GOT3 (cell line): ENCODE measurements at places on chromosomes 5 and 9.
A peak's percentile ranks its signal among the peaks of the same experiment; 100 is the strongest.

DNA sequence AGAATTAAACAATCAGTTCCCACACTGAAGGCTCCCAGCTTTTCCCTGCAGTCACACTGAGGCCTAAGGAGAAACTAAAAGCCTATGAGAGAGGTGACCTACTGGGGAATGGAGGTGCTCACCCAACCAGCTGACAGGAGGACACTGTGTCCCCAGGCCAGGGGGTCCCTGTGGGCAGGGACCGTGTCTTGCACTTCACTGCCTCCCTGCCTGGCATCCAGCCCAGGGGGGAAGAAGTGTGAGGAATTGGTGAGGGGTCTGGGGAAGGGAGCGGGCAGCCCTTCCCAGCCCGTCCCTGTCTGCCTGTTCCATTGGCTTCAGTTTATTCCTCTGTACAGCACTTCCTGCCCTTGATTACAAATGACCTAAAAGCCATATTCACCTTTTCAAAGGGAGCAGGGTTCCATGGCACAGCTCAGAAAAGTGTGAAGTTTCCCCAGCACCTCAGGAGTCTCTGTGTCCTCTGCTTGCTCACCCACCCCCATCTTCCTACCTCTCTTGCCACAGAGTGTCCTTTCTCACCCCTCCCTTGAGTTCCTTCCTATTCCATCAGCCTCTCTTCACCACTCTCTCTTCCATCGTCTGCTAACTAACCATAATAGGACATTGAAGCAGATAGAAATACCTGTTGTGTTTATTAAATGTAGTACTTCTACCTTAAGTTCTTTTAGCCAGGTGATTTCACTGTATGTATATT, 12.9 kb downstream of the OTULINL start:
- DNase-seq, result no peak

GRCh38 chr5:1768283-1769000, 31.2 kb downstream of the MRPL36 start:
- DNase-seq, result no peak

- DNase-seq, result no peak
Measured at GRCh38 chr5:146213210-146213826, 9.9 kb downstream of the RBM27 start.

GRCh38 chr5:156218367-156219158, 108.4 kb upstream of the SGCD start:
- no peak for DNase-seq

DNA sequence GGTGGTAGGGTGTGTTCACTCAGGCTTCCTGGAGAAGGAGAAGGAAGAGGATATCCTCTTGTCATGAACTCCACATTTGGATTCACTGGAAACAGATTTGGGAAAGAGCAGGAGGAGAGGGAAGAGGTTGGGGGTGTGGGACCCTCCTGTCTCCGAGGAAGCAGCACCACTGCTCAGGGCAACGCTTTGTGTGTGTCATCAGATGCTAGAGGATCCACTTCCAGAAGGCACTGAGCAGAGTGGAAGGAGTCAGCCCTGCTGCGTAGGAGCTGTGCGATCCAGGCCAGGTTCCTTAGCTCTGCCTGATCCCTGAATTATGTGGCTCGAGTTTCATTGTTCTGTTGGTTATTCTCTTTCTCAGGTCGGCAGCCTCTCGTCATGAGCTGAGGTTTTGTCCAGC, 37.3 kb upstream of the TJP2 start:
- DNase-seq, result no peak

GRCh38 chr9:134492281-134492691, 149.3 kb upstream of the COL5A1 start:
- no peak for DNase-seq

DNA sequence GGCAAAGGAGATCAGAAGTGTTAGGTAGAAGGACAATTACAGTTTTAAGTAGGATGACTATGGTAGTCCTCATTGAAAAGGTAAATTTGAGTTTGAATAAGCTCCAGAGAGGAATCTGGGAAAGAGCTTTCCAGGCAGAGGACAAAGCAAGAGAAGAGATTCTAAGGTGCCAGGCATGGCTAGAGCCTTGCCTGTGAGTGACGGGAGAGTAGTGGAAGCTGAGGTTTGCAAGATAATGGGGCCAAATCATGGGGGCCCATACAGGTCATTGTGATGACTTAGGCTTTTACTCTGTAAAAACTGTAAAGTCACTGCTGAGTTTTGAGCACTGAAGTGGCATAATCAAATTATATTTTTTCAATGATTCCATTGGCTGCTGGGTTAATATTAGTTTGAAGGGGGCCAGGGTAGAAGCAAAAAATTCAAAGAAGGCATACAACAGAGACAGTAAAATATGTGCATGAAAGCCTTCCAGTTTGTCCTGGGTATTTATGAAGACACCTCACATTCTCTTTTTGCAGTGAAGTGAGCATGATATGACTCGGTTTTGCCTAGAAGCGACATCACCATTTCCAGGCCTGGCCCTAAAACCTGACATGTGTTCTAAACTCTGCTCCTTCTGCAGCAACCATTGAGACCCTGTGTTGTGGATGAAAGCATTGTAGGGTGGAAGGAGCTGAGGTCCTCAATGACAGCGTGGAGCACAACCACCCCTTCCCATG, 279.8 kb upstream of the TNC start:
- no peak for DNase-seq

DNA sequence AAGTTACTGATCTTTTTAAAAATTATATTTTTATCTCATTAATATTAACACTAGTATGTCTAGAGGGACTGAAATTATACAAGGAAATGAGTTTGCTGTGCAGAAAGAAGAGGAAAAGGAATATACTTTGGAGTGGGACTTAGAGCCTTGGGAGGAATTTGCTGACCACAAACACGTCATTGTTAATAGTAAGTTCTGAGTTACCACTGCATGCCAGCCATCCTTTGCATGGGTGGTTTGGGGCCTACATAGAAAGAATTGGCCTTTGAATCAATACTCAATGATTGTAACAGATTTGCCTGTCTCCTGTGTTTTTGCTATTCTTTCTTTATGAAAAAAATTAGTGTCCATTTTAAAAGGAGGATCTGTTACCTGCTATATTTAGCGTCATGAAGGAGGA, 232.6 kb upstream of the TNC start:
- no peak for DNase-seq

DNA sequence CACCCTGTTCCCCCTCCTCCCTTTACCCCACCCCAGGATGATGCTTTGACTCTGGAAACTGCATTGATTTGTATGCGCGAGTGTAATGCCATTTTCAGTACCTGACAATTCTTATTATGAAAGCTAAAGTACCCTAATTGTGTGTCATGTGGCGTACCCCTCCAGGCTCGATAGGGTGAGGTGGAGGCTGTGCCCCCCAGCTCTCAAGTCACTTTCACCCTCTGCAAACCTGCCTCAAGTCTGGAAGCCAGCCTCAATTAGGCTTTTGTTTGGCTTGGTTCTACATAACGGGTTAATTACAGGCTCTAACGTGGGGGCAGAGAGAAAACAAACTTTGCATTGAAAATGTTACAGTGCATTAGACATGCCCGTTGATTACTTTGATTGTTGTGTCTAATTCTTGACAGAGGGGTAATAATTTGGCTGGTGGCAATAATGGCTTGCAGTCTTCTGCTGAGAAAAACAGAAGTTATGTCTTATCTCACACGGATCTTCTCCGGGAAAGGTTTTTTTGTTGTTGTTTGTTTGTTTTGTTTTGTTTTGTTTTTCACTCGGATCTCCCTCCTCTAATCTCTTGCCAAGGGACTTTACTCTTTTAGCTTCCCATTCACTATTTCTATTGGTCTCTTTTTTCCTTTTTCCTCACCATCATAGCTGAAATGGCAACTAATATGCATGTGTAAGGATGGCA, 12.6 kb downstream of the ISL1 start:
- no peak for DNase-seq

- DNase-seq, result no peak
Measured at GRCh38 chr5:98050583-98050982, 722.9 kb upstream of the RGMB start.

GRCh38 chr5:36680066-36680465, 73.7 kb downstream of the SLC1A3 start:
- DNase-seq, result no peak

GRCh38 chr5:126884269-126884819, 107.4 kb downstream of the LMNB1 start:
- DNase-seq, result peak; percentile 11

GRCh38 chr5:54721116-54721515, 203.6 kb downstream of the SNX18 start:
- DNase-seq, result no peak

DNA sequence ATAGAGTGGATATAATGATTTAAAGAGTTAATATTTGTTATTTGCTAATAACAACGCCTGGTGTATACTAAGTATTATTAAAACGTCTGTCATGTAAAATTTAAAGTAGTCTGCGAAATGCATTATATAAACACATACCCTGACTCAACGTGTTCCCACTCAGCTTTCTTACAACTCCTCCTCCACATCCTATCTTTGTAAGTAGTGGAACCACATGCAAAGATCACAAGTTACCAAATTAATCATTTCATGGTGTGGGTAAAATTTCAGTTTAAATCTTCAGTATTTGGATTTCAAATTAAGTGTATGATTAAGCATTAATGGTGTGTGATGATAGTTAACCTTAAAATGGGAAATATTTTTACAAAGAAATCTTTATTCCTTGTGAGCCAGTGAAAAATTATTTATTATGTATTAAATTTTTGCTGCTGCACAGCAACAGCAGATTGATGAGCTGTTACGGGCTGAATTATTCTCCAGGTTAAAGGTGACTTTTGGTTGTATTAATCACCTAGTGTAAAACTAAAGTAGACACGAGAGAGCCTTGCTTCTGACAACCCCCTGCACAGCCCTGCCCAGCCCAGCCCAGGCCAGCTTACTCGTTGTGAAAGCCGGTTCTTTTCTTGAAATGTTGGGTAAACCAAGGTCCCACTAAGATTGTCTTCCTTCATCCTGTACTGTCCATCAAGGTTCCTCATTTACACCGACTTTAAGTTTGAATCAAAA, 373.5 kb downstream of the DTWD2 start:
- DNase-seq, result no peak

DNA sequence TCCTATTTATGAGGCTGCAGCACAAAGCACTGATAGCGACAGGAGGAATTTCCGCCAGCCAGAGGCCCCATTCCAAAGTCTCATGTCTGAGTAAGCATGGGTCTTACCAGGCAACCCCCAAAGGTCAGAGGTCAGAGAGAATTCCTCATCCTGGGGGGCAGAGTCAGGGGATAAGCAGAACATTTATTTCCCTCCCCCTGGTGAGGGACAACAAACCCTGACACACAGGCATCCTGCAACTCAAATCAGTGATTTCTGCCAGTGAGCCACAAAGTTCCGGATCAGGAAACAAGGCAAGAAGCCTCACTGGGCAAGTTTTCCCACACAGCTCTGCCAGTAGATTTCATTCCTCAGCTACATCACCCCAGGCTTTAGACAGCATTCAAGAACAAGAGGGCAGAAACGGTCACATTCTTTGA, 37.0 kb downstream of the ADAMTS12 start:
- no peak for DNase-seq

GRCh38 chr5:95941756-95942155, 19.9 kb downstream of the ELL2 start:
- no peak for DNase-seq

DNA sequence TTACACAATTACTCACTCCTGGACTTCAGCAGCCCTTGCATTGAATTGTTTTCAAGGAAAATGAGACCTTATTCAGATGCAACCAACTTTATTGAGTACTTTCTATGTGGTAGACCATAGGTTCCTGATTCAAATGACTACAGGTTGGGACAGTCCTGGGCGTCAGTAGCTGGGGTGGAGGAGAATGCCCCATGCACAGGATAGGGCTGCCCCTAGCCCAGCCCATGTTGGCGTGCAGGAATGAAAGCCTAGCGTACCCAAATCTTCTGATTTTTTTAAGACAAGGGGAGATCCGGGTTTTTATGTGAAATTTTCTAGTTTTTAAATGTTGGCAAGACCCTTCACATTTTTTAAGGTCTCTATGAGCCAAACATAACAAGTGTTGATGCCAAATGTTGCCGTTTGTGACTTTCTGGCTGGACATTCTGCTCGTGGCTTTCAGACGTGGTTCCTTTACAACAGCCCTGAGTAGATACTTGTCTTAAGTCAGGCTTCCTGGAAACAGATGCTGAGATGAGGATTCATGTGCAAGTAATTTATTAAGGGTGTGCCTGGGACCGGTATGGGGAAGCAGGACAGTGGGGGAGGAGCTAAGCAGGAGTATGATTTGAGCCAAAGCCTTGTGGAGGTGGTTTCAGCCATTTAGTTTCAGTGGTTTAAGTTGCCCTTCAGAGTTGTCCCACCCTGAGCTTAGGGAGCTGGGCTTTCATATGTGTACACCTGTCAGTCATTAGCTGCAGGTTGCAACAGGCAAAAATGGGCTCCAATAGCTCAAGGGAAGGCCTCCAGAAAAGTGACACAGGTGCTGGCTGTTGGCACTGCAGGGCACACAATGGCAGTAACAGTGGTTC, 154.1 kb downstream of the NTRK2 start:
- DNase-seq, result no peak
